ENCODE measurements at places on chromosomes 1 and 21. TPM values are rescaled to one million over a fixed set of nuclear protein-coding genes. Genes with fewer than 3 reads are reported as not detected.

The AVPR1B gene
- 0.87 TPM for total RNA-seq

The TMEM200B gene
- 8.3 TPM for total RNA-seq

The C1orf167 gene
- 0.40 TPM for total RNA-seq

The CA14 gene
- total RNA-seq = 42.9 TPM

The OTUD7B gene
- total RNA-seq = 35.9 TPM

The CR1L gene
- not detected for total RNA-seq

The KCNQ4 gene
- 0.85 TPM for total RNA-seq

The NMNAT2 gene
- total RNA-seq = 8.2 TPM

The SH2D2A gene
- total RNA-seq = 2.2 TPM

GRCh38 chr21:46622226-46622625 is 13.2 kb upstream of the PRMT2 start:
- no peak for DNase-seq
- H3K36me3 ChIP-seq = no peaks in the 10 kb centered on the region
- H3K4me1 ChIP-seq = peaks cover 15% of the 10 kb centered on the region
- peak overlapping the region; percentile 24 for H3K27ac ChIP-seq
- no peaks in the 10 kb centered on the region for H3K27me3 ChIP-seq

GRCh38 chr1:202951437-202951836 is 6.7 kb downstream of the ADIPOR1 start:
- no peak for DNase-seq
- peak overlapping the region; percentile 40 for H3K4me3 ChIP-seq
- peaks cover 28% of the 10 kb centered on the region for H3K4me1 ChIP-seq
- no peaks in the 10 kb centered on the region for H3K27me3 ChIP-seq

GRCh38 chr1:29179641-29180184 is 2.0 kb downstream of the SRSF4 start:
- H3K4me1 ChIP-seq = peaks cover 23% of the 10 kb centered on the region
- H3K27ac ChIP-seq = peak overlapping the region; percentile 97
- peaks cover 25% of the 10 kb centered on the region for H3K36me3 ChIP-seq
- no peaks in the 10 kb centered on the region for H3K27me3 ChIP-seq
- peak overlapping the region; percentile 91 for H3K4me3 ChIP-seq

GRCh38 chr21:38669186-38669585 is 136.5 kb upstream of the ETS2 start:
- H3K27ac ChIP-seq = no peak overlapping the region
- no peaks in the 10 kb centered on the region for H3K36me3 ChIP-seq
- peaks cover 5% of the 10 kb centered on the region for H3K4me1 ChIP-seq

DNA sequence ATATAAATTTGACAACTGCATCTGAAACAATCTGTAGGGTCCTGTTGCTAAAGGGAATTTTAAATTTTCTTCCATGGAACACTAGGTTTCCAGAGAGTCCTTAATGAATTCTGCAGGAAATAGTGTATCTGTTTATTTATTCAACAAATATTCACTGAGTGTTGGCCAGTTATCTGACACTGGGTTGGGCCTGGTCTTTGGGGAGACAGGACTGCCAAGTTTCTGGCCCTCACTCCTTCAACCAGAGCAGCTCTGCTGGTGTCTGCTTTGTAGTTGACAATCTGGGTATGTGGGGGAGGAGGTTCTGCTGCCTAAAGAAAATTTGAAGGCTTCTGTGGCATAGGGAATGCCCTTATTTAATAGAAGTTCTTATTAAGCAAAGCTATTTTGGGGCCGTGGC is 26.1 kb upstream of the HUNK start:
- H3K4me3 ChIP-seq = no peak overlapping the region
- DNase-seq = no peak
- H3K36me3 ChIP-seq = no peaks in the 10 kb centered on the region
- no peak overlapping the region for H3K27ac ChIP-seq

DNA sequence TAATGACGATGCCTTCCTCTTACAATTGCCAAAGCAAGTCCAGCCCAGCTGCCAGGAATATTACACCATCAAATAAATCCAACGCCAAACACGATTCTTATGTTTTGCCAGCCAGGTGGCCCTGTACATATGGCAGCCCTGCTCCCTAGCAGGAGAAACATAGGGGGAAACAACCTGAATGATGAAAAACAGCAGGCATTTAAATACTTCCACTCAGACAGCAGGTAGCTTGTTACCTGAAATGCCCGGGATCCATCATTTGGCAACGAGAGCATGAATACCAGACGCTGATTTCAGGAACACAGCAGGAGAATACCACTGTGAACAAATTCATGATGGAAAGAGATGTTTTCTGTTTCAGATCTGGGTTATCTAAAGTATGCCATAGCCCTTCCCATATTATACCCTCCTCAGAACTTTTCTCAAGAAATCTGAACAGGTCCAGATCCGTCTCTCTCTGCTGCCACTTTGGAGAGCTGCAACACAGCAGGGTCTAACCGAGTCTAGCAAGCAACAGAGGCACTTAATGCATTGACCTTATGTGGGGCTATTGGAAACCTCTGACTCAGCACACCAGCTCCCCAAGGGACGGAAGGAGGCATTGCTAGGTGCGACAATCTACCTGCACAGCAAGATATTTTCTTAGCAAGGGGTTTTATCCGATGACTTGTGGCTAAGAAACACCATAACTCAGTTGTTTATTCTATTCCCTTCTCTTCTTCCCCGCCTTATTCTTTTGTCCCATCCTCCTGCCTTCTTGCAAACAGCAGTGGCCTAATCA is 166.3 kb downstream of the BARHL2 start:
- no peak for DNase-seq
- H3K27me3 ChIP-seq = peaks cover 38% of the 10 kb centered on the region
- no peak overlapping the region for H3K4me3 ChIP-seq

GRCh38 chr1:25186161-25187007 is 45.9 kb downstream of the SYF2 start:
- H3K27me3 ChIP-seq = peaks cover 6% of the 10 kb centered on the region
- DNase-seq = no peak
- no peaks in the 10 kb centered on the region for H3K36me3 ChIP-seq
- H3K4me3 ChIP-seq = no peak overlapping the region
- H3K27ac ChIP-seq = peak overlapping the region; percentile 26

DNA sequence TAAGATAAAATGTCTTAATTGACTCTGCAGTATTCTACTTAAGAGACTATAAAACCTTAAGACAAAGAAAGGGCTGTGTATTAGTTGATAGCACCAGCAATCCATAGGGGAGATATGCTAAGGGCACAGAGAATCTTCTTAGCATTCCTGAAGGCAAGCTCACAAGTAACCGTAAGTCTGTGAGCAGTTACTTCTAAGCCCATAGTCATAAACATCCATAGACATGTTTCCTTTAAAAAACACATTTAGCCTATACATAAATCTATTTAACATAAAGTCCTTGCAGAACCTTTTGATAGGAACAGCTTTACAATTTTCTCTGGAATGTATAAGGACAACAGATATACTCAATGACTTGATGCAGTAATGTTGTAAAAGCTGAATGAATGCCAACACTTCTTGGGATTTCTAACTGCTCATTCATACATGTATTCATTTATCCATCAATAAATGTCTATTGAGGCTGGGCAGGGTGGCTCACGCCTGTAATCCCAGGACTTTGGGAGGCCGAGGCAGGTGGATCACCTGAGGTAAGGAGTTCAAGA is 6.3 kb upstream of the ERRFI1 start:
- H3K4me3 ChIP-seq = no peak overlapping the region
- no peak overlapping the region for H3K27ac ChIP-seq
- peaks cover 7% of the 10 kb centered on the region for H3K36me3 ChIP-seq
- DNase-seq = no peak
- peaks cover 23% of the 10 kb centered on the region for H3K4me1 ChIP-seq

GRCh38 chr1:205576805-205577761 is 54.7 kb downstream of the ELK4 start:
- H3K4me1 ChIP-seq = peaks cover 7% of the 10 kb centered on the region
- DNase-seq = no peak
- no peak overlapping the region for H3K27ac ChIP-seq
- no peaks in the 10 kb centered on the region for H3K36me3 ChIP-seq
- H3K4me3 ChIP-seq = no peak overlapping the region
- H3K27me3 ChIP-seq = peaks cover 48% of the 10 kb centered on the region

DNA sequence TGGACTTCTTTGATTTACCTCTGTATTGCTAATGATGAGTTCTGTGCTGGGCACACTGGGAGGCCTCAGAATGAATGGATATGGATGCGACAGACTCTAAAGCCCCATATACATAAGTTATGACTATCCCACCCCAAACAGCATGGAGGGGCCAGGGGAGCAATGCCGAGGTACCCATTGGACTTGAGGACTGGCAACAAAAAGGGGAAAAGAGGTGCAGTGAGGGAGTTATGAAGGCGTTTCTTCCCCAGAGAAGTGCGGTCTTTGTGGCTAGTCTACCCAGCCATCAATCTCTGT is 15.2 kb upstream of the CDCA8 start:
- no peak for DNase-seq
- no peak overlapping the region for H3K27ac ChIP-seq
- no peaks in the 10 kb centered on the region for H3K36me3 ChIP-seq
- H3K4me3 ChIP-seq = no peak overlapping the region
- peaks cover 36% of the 10 kb centered on the region for H3K27me3 ChIP-seq

- peak overlapping the region; percentile 98 for H3K27ac ChIP-seq
- peaks cover 20% of the 10 kb centered on the region for H3K4me1 ChIP-seq
- no peaks in the 10 kb centered on the region for H3K27me3 ChIP-seq
- no peak for DNase-seq
- no peaks in the 10 kb centered on the region for H3K36me3 ChIP-seq
These were observed 1.7 kb downstream of the DR1 start for GRCh38 chr1:93347334-93347899.

DNA sequence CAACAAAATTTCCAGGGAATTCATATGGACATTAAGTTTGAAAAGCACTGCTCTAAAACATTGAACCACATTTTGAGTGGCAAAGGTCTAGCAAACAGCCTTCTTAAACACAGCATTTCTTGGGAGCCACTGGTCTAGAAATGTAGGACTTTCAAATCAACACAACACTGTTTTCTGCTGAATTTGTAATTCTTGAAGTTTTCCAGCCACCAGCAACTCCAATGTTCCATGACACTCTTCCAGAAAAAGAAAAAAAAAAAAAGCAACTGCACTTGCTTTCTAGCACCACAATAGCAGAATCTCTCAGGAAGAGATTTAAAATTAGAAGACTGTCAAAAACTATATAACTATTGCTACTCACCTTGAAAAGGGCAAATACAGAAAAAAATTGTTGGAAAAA is 4.5 kb downstream of the SYDE2 start:
- H3K27me3 ChIP-seq = peaks cover 8% of the 10 kb centered on the region
- H3K27ac ChIP-seq = no peak overlapping the region
- no peaks in the 10 kb centered on the region for H3K36me3 ChIP-seq
- DNase-seq = no peak

GRCh38 chr1:89516055-89516454 is 8.6 kb upstream of the LRRC8B start:
- no peaks in the 10 kb centered on the region for H3K36me3 ChIP-seq
- H3K27ac ChIP-seq = no peak overlapping the region
- H3K4me3 ChIP-seq = no peak overlapping the region
- H3K4me1 ChIP-seq = no peaks in the 10 kb centered on the region
- DNase-seq = no peak
- no peaks in the 10 kb centered on the region for H3K27me3 ChIP-seq

DNA sequence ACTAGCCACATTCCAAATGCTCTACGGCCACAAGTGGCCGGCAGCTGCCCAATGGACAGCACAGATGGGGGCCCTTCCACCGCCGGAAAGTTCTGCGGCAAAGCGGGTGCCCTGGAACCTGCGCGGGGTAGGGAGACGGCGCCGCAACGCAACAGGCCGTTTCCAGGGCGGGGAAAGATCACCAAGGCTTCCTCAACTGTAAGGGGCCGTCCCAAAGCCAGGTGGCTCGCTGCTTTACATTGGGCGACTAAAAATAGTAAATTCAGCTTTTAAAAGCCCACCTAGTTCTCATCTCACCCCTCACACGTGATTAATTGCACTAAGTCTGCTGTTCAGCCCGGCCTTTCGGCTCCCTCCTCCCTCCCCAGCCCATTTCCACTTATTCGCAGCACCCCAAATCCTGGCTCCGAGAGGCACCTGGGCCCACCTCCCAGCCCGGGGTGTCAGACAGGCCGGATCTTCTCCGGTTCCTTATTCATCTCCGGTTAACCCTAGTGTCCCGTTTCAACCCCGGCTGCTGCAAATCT is 643 bp downstream of the CFAP298 start:
- peak overlapping the region; percentile 98 for H3K4me3 ChIP-seq
- H3K27ac ChIP-seq = peak overlapping the region; percentile 95
- H3K36me3 ChIP-seq = peaks cover 8% of the 10 kb centered on the region
- H3K4me1 ChIP-seq = peaks cover 4% of the 10 kb centered on the region

GRCh38 chr1:71835442-71835813 is 446.9 kb downstream of the NEGR1 start:
- no peak for DNase-seq
- H3K4me3 ChIP-seq = no peak overlapping the region
- H3K4me1 ChIP-seq = no peaks in the 10 kb centered on the region
- no peaks in the 10 kb centered on the region for H3K27me3 ChIP-seq

DNA sequence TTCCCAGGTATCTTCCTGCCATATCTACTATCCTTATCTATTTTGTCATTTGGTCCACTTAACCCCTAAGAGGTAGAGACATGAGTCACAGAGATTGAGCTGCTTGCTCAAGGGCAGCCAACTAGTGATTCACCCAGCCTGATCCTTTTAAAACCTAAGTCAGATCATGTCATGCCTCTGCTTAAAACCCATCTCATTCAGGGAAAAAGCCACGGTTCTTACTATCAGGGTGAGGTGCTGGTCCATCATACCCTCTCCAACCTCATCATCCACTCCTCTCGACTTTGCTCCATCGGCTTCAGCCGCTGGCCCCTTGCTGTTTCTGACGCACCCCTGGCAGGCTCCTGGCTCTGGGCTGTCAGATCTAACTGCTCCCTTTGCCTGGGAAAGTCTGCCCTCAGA is 14.4 kb upstream of the PPP1R15B start:
- H3K4me3 ChIP-seq = no peak overlapping the region
- no peak overlapping the region for H3K27ac ChIP-seq
- no peaks in the 10 kb centered on the region for H3K27me3 ChIP-seq
- DNase-seq = no peak
- peaks cover 25% of the 10 kb centered on the region for H3K36me3 ChIP-seq

- H3K4me1 ChIP-seq = peaks cover under 1% of the 10 kb centered on the region
- H3K36me3 ChIP-seq = no peaks in the 10 kb centered on the region
- H3K4me3 ChIP-seq = no peak overlapping the region
- H3K27me3 ChIP-seq = no peaks in the 10 kb centered on the region
These were observed 77.5 kb downstream of the TPR start for GRCh38 chr1:186297439-186298045.

DNA sequence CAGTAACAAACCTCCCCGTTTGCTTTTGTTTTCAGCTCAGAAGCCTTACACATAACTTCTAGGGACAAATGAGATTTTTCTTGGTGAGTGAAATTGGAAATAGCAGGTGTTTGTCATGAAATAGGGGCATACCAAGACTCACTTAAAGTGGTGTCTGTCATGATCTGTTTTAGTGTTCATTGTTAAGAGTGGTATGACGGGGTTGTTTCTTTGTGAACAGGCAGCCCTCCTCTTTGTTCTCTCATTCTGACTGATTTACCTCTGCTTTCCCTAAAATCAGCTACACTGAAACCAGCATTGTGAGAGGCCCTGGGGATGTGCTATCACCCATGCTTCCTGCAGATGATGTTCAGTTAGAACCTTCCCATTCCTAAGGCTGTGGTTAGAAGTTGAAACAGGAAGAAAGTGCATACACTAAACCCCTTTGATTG is 2.5 kb upstream of the ERO1B start:
- peaks cover 27% of the 10 kb centered on the region for H3K27me3 ChIP-seq
- H3K36me3 ChIP-seq = peaks cover 3% of the 10 kb centered on the region
- peak overlapping the region; percentile 45 for H3K4me3 ChIP-seq
- DNase-seq = no peak
- H3K27ac ChIP-seq = no peak overlapping the region

- no peak for DNase-seq
- no peak overlapping the region for H3K27ac ChIP-seq
- no peaks in the 10 kb centered on the region for H3K36me3 ChIP-seq
- H3K27me3 ChIP-seq = no peaks in the 10 kb centered on the region
- H3K4me1 ChIP-seq = peaks cover 4% of the 10 kb centered on the region
These were observed 812.3 kb downstream of the PLA2G4A start for GRCh38 chr1:187641015-187641414.

GRCh38 chr1:162187687-162188276 is 118.3 kb downstream of the NOS1AP start:
- H3K27ac ChIP-seq = no peak overlapping the region
- no peaks in the 10 kb centered on the region for H3K36me3 ChIP-seq
- H3K4me1 ChIP-seq = peaks cover 23% of the 10 kb centered on the region

All from type B pancreatic cell (in vitro differentiated cells).